ENCODE measurements at places on chromosomes 5 and 9.

- DNase-seq: no peak
These were observed 1853.3 kb downstream of the EFNA5 start for GRCh38 chr5:105817416-105817815.

DNA sequence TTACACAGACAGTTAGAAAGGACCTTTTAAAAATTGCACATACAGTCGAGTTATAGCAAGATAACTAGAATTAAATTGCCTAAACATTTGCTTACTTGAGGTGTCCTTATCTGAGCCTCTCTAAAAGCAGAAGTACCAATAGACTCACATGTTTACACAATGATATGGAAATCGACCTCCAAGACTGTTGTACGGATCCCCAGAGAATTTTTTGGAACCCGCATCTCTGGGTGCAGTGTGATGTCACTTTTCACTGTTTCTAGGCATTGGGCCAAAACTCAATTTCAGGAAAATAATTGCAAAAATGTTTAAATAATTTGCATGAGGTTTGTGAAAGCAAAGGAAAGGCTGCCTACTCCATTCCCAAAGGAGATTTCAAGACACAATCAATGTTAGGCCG is 63.1 kb upstream of the ATG10 start:
- DNase-seq: no peak

DNA sequence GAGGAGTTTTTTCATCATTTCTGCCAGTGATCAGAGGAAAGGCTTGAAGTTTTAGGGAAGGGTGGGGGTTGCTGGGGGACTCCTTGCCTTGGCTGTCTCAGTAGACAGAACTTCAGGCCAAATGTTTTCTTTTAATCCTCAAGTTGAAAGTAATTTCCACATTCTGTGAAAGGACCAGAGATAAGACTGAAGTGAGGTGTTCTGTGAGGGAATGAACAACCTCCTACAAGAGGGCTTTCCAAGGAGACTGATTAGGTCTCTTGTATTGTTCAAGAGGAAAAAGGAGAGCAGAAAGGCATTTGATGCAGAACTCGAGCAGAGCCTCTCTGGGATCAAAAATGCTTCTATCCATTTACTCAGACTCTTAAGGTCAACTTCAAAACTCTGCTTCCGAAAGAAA is 282.1 kb upstream of the ATP10B start:
- DNase-seq: no peak

DNA sequence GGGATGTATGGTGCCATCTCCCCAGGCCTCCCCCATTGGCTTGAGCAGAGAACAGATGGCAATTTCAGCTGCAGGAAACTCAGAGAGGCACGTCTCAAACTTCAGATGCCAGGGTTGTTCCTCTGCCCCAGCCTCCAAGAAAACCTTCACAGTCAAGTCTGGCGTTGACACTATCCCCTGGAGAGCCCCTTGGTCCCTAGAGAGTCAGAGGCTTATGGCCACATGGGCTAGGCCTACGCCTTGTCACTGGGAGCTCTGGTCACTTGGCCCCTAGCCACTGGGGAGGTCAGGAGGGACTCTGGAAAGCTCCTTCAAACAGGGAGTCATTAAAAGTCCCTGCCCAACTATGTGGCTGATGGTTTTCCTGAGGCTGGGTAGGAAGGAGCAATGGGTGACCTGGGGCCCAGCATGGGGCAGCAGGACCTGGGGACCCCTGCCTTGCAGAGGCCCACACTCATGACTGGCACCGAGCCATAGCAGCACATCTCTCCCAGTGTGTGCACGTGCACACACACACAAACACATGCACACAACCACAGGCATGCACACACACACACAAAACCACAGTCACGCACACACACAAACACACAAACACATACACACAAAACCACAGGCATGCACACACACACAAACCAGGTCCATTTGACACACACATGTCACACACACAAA is 144.2 kb downstream of the GADD45G start:
- no peak for DNase-seq

DNA sequence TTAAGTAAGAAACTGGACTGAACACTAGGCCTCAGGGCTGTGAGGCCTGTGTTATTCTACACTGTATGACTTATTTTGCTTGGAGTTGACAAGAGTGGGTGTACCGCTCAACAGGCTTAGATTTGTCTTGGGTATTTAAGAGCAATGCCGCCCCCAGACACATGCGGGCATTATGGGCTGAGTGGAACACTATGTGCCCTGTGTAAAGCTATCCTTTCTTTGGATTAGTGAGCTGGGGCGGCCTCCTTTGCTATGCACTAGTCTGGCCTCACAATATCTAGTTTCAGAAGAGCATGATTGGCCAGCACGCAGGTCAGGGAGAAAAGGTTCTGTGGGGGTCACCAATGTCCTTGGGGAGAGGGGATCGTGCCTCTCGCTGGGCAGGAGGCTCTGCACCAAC is 206.3 kb upstream of the GDNF start:
- DNase-seq: no peak

DNA sequence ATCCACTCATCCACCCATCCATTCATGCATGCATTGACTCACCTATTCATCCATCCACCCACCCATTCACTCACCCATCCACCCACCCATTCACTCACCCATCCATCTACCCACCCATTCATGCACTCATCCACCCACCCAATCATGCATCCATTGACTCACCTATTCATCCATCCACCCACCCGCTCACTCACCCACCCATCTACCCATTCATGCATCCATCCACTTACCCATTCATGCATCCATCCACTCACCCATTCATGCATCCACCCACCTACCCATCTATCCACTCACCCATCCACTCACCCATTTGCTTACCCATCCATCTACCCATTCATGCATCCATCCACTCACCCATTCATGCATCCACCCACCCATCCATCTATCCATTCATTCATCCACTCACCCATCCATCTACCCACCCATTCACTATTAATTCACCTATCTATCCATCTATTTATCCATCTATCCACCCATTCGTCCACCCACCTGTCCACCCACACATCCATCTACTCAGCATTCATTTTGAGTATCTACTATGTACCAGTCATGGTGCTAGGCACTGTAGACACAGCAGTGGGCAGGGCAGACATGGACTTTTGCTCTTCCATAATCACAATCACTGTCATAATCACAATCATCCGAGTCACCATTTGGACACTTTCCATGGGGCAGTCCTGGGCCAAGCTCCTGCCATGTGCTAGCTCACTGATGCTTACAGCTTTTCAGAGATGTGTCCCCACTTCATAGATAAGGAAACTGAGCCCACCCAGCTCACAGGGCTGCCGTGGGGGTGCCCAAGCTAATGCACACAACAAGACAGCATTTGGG is 34.4 kb downstream of the HMCN2 start:
- DNase-seq: no peak

DNA sequence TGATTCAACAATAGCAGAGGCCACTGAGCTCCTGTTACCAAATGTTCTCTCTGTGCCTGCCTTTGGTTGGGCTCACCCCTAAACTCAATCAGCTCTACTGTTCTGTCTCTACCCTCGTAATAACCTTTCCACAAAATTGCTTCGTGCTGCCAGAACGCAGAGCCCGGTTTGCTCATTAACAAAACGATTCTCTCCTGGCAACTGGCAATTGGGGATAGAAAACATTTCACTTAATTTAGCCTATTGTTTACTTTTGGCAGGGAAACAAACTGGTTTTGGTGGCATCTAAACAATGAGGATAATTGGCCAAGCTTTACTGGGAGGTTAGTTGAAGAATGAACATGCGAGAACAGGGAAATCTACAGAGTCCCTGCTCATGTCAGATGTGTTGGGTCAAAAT is 56.6 kb downstream of the SLC28A3 start:
- no peak for DNase-seq

DNA sequence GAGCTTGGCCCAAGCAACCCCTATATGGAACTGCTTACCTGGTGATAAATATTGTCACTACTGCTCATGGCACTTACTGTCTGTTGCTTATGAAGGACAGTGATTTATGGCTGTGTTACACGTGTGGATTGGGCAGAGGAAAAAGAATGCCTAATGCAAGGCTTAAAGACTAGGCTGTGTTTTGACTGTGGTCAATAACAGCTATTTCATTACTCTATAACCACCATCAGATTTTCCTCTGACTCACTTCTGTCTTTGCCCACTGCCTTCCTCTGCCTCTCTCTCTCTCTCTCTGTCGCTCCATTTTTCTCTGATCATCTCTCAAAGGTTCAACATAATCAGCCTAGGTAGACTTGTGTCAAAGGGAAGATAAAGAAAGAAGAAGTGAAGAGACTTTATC is 96.2 kb downstream of the TLR4 start:
- no peak for DNase-seq

- DNase-seq: no peak
These were observed 2.5 kb downstream of the LRRC26 start for GRCh38 chr9:137167277-137167746.

DNA sequence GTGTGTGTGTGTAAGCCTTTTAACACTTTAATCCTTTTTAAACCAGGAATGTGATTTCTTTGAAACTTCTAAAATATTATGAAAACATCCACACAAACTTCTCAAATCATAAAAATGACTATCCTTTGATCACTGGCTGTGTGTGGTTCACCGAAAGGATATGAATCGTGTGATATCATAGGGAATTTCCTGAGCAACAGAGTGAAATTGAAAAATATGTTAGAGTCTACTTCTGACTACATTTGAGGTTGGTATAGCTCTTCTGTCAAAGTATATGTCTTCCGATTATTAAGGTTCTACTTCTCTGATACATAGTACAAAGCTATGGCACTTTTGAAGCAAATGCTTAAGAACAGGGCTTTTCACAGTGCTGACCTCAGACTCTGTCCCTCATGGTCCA is 40.3 kb downstream of the RGMB start:
- DNase-seq: no peak

DNA sequence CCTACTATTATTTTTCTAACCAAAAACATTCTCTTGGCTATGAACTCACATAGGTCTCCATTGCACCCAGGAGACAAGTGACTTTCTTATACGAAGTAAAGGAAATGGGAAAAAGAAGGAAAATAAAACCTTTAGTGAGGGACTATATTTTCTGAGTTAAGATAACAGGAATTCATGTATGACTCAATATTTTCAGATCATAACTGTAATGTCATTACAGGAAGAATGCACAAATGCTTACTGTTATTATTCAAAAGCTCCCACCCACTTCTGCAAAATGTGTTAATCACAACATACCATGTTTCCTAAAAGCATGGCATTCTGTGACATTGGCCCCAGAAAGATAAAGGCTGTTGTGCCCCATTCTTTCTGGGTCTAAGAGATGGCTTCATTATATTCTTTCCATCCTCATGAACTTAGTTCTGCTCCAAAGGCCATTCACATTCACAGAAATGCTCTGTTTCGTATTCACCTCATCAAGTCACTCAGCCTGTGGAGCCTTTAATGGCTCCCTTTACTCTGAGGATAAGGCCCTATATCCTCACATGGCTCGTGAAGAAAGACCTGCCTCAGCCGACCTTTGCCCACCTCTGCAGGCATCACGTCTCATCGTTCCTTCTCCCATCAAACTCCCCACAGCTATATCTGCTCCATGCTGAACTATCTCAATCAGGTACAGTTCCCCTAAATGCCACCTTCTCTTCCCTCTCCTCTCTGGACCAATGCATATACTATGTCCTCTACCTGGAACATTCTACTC is 77.0 kb downstream of the ABCA1 start:
- DNase-seq: no peak

Measured in activated CD8-positive, alpha-beta memory T cell treated with anti-CD3 and anti-CD28 coated beads for 1 hour (primary cell).